Right atrium auricular region (tissue), 2 donors: ENCODE measurements at places on chromosomes 13 and 19. TPM values are rescaled to one million over a fixed set of nuclear protein-coding genes. Genes with fewer than 3 reads are reported as not detected.

DNA sequence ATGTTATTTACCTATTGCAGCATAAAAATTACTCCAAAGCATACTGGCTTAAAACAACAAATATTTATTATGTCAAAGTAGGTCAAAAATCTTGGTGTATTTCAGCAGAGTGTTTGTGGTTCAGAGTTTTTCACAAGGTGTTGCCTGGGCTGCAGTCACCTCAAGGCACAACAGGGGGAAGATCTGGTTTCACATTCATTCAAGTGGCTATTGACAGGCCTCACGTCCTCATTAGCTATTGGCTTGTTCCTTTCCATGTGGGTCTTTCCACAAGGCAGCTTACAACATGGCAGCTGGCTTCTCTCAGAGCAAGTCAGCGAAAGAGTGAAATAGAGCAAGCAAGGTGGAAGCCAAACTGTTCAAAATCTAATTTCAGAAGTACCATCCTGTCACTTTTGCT is 602.9 kb downstream of the OLFM4 start:
- DNase-seq: no peak

DNA sequence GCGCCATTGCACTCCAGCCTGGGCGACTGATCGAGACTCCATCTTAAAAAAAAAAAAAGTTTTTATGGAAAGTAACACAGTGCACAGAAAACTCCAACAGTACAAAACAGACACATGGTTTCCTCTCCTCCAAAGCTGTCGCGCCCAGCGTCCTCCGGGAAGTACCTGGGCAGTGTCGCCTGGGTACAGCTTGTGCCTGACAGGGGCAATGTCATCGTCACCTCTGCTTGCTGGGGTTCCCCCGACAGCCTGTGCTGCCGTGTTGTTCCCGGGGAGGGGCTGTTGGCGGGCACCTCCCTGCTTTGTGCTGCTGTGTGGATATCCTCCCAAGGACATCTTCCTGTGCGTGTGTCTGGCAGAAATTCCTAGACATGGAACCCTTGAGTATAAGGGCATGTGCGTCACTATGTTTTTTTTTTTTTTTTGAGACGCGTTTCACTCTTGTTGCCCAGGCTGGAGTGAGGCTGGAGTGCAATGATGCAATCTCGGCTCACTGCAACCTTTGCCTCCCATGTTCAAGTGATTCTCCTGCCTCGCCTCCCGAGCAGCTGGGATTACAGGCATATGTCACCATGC is 2.4 kb upstream of the F2RL3 start:
- peak; percentile 87 for DNase-seq

GRCh38 chr13:94849254-94849653 is 136.9 kb upstream of the SOX21 start:
- DNase-seq: no peak

Gene MAMSTR
- 2.4 TPM for total RNA-seq

Gene RB1
- total RNA-seq: 27.1 TPM
